Activated CD8-positive, alpha-beta memory T cell treated with anti-CD3 and anti-CD28 coated beads for 1 hour (primary cell): ENCODE measurements at places on chromosomes 3 and 15.

GRCh38 chr15:83318861-83319415 lies 34.5 kb upstream of the BNC1 start:
- no peak for DNase-seq

GRCh38 chr3:105844704-105845103 lies 24.1 kb downstream of the CBLB start:
- no peak for DNase-seq

DNA sequence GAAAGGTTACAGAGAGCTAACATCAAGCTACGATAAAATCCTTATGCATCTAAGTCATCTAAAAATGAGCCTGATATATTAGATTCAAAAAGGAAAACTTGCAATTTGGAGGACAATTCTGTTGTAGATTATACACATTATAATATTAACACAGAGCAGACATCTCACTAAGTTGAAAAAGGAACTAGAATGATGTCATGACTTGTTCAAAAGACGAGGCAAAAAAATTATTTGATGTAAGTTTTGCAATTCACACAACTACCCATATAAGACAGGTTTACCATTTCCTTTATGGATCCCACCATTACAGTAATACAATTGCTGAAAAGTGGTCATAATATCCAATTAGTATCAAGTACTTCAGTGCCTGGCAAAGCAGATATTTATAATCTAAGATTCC lies 15.9 kb downstream of the SATB1 start:
- no peak for DNase-seq

GRCh38 chr3:146834917-146835316 lies 229.8 kb upstream of the PLSCR5 start:
- no peak for DNase-seq

- no peak for DNase-seq
Measured at GRCh38 chr3:45489730-45490309, 101.4 kb downstream of the LARS2 start.

GRCh38 chr3:90091549-90091948 lies 984.1 kb downstream of the EPHA3 start:
- no peak for DNase-seq

GRCh38 chr3:54424292-54424691 lies 301.9 kb downstream of the CACNA2D3 start:
- DNase-seq: no peak

- DNase-seq: no peak
Measured at GRCh38 chr3:48432411-48433371, 2.8 kb upstream of the PLXNB1 start.

DNA sequence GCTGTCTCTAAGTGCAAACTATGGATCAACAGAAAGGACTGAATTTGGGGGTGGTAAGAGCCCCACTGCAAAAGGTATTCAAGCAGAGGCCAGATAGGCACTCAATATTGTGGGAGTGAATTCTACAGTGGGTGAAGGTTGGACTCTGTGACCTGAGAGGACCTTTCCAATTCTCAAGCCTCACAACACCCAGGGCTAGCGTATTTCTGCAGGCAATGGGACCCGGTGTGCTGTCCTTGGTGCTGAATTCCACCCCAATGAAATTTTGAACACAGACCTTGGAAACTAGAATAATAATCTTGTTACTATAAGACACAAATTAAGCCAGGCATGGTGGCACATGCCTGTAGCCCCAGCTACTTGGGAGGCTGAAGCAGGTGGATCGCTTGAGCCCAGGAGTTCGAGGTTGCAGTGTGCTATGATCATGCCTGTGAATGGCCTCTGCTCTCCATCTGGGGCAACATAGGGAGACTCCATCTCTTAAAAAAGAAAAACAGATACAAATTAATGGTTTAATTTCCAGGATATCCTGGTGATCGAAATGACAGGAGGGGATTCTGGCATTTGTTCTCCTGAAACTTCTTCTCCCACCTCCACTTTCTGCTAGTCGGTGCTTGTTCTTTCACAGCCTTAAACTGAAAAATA lies 135.4 kb downstream of the RAB11A start:
- no peak for DNase-seq

DNA sequence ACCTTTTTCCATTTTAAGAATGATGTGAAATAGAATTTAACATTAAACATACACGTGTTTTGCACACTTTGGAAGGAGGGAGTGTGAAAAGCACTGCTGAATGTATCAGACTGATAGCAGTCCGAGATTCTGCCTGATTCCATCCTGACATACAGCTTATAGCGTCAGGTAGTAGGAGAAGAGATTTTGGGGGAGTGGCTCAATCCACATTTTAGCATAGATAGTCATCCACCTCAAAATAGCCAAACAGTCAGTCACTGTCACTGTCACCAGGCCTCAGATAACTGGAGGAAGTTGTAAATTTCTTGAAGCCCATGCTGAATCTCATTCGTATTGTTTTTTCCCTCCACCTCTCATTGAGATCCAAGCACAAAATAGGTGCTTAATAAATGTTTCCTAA lies 35.4 kb upstream of the ARHGEF26 start:
- no peak for DNase-seq

DNA sequence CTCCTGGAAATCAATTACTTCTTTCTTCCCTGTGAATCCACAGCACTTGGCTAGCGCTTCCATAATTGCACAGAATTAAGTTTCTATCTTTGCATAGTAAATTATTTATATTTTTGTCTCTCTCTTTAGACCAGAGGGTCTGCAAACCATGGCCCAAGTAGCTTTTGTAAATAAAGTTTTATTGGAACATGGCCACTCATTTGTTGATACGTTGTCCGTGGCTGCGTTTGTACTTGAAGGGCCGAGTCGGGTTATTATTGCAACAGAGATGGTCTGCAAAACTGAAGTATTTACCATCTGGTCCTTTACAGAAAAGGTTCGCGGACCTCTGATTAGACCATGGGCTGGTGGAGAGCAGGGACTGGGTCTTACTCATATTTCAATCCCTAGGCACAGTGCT lies 102.5 kb downstream of the RPLP1 start:
- DNase-seq: no peak

DNA sequence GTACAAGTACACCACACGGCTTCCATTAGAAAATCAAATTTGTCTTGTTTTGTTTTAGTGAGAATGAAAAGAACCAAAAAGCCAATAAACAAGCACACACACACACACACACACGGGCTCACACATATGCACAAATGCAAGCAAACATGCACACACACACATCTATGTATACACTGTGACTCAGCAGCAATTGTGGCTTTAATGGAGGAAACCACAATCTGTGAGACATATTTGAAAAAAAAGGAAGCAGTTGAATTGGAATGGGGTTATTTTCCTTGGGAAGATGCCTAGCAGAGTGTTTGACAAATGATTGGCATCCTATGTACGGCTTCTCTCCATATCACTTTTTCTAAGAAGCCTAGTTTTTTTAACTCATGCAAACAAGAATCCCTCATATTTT lies 201.1 kb upstream of the ARRDC4 start:
- DNase-seq: no peak

DNA sequence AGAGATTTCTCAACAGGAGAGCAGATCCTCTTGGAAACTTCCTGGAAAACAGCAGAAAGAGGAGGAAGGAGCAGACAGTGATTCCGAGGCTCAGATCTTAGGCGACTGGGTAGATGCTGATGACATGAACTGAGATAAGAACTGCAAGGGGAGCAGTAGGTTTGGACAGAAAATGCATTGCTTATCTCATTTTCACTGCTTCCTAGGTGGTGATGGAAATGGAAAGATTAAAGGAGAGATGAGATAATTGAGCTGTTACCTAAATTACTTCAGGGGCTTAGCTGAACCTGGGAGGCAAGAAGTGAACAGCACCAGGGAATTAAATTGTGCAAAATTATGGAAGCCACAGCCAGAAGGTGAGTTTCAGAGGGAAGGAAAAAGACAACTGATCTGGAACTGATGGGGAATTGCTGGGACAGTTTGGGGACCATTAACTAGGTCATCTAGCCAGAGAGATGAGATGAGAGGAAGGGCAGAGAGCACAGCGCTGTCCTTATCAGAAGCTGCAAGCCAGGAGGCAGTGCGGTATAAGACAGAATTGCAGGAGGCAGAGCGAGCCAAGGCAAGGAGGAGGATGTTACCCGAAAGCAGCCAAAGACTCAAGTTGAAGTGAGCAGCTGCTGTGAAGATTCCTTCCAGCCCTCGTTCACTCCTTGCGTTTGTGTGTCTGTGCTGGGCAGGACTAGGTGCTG lies 140.4 kb downstream of the SRGAP3 start:
- DNase-seq: no peak

DNA sequence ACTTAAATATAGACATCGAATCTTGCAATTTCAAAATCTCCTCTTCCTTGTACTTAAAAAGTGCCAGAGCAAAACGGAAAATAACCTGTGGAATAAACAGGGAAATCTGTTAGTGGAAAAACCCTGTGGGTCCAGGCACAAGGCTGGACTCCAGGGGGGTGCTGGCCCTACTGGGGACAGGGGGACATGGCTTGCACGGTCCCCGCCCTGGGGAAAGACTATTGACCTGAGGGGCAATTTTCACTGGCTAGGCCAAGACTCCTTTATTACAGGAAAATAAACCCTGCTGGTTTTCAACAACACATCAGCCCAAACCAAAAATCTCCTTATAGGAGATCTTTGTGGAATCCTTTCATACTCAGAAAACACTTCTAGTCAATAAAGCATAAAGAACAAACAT lies 75.9 kb downstream of the TBC1D2B start:
- no peak for DNase-seq

- no peak for DNase-seq
Measured at GRCh38 chr3:165837058-165837525, at the start of gene BCHE. Gene BCHE (minus strand): TSS chr3:165837423. CDS start chr3:165831033, 6,390 bp downstream.

DNA sequence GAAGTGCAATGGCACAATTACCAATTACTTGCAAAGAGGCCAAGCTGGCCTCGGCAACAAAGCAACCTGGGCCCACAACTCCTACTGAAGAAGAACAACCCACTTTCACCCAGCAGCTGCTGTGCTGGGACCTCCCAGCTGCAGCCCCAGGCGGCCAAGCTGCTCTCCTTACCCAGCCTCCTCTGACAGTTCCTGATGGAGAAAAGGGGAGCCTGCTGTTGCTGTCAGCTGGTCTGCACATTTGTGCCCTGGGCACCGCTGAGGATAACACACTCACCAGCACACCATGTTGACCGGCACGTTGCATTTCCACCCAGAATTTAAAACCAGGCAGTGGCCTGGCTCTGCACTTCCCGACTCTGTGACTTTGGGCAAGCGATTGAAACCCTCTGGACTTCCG lies 33.6 kb downstream of the SSUH2 start:
- no peak for DNase-seq

DNA sequence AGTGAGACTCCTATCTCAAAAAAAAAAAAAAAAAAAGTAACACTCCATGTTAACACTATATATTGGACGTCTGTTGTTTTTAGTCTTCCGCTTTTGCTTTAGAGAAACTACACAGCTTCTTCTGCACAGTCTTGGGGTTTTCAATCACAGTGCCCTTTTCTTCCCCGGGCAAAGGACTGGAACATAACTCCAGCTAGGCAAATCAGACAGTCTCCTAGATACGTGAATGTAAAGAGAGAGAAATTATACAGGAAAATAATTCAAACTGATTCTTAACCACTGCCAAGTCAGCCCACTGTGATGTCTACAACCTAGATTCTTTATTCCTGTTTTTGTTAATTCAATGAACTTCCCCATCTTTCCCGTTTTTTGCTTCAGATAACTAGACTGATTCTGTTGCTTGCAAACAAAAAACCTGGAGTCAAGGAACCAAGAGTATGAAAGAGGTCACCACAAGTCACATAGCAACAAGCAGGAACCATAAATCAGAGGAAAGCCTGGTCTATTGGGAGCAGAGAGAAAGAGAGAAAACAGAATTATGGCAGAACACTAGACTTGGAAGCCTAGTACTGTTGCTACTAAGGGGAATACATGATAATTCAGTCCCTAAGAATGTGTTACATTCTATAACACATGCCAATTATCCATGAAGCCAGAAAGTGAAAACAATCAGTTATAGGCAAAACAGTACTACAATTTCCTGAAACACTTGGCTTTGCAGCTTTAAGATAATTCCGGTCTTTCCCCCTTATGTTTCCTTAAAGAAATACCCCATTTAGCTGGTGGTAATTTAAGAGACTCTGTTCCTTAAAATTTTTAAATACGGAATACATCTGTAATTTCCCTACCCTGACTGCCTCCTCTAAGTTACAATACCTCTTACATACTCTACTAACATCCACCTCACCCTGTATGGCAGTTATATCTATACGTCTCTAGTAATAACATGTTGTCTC lies 63.1 kb downstream of the TBL1XR1 start:
- no peak for DNase-seq
